ENCODE measurements at places on chromosomes 1 and 21.
A peak's percentile ranks its signal among the peaks of the same experiment; 100 is the strongest.

- peak; percentile 26 for DNase-seq
These were observed 7.8 kb upstream of the SRRM1 start for GRCh38 chr1:24635195-24635843.

GRCh38 chr1:155933591-155934096, 569 bp downstream of the KHDC4 start:
- no peak for DNase-seq

DNA sequence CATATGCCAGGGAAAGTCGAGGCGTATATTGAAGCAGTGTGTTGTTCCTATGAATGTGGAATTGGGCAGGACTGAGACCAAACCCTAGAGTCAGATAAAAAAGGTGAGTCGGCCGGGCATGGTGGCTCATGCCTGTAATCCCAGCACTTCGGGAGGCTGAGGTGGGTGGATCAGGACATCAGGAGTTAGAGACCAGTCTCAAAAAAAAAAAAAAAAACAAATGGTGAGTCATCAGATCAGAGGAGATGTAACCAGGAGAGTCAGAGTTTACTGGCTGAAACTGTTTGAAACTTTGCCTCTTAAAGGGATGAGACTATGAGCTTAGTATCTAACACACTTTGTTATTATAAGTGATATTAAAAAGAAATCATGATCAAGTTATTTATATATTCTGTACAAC, 26.4 kb upstream of the SYCP1 start:
- no peak for DNase-seq

DNA sequence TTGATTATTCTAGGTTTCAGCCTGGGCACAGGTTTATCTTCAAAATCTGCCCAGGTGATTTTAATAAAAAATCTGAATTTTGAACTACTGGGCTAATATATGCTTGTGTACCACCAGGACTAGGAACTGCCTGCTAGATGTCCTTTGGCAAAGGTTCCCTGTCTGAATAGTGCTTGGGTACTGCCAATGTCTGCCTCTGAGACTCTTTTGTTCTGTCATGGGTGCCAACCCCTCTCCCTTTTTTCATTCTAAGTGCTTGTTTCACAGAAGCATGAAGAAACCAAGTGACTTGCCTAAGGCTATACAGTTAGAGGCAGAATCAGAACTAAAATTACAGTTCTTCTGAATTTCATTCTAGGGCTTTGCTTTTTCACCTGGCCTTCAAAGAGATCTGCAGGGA, 106.3 kb upstream of the CACHD1 start:
- DNase-seq: no peak

GRCh38 chr1:9006956-9007615, 19.1 kb downstream of the SLC2A7 start:
- DNase-seq: no peak

Measured in BJ (cell line).